ENCODE measurements at places on chromosomes 11 and 22.

DNA sequence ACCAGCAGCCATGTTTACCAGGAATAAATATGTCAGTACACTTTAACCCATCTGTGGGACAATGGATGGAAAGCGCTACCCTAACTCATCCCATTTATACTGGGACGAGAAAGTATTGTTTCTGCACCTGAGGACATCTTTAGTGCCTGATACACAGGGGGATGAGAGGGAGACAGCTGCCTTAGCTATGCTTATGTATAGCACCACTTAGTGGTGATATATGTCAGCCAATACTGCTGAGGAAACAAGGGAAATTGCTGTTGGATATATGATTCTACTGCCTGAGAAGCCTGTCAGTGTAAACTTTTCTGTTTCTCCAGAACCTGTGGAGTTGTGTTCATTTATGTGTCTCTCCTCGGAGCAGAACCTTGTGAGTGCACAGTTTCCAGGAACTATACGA, 13.3 kb upstream of the CEP295 start:
- DNase-seq = no peak

DNA sequence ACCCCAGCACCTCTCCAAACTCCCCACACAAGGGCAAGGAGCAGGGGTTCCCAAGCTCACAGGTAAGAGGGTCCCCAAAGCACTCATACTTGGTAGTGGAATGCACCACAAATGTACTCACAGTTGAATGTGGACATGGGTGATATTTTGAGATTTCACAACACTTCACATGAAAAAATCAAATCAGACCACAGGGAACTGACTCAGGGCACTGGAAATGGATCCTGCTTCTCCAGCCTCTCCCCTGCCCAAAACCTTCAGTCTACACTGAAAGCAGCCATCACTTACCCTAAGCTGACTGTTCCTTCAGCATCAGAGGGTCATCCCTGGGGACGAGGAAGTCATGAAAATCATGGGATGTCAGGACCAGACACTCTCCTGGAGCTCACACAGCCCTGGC, 40.2 kb downstream of the SCGB1A1 start:
- no peak for DNase-seq

- DNase-seq = no peak
Measured at GRCh38 chr11:28799316-28799715, 691.1 kb downstream of the METTL15 start.

GRCh38 chr11:125995313-125995712, 49.5 kb downstream of the VSIG10L2 start:
- DNase-seq = no peak

DNA sequence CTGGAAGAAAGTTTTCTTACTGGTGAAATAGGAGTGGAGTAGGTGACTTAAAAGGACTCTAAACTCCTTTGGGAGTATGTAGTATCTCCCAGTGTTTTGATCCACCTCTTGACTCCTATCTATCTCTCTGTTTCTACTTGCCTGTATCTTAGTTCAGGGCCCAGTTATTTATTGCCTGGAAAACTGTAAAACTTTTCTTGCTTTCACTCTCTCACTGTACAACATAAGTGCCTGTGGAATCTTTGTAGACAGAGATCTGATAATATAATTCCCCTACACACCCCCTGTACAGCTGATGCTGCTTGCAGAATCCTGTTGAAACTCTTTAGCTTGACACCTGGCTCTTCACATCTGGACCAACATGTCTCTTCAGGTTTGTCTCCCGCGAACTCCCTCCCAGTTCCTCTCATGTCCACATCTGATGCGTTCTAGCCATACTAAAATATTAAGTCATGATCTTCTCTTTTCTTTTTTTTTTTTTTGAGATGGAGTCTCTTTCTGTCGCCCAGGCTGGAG, 26.5 kb upstream of the SESN3 start:
- DNase-seq = no peak
